CD8-positive, alpha-beta memory T cell (primary cell): ENCODE measurements at places on chromosomes 4 and X.

DNA sequence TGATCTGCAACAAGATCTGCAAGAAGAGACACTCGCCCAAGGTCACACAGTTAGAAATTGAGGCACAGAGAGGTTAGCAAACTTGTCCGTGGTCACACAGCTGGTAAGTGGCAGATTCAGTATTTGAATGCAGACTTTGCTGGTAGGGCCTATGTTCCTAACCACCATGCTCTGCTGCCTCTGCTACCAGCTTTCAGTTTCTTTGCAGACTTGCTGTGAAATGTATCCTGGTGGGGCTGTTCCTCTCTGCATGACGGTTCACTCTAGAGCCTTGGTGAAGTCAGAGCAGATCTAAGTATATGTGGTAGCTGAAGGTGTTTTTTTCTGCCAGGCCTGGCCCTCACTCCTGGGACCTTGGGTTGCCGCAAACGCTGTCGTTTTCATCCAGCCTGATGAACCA lies 87.1 kb downstream of the BEND2 start:
- H3K36me3 ChIP-seq: no peaks in the 10 kb centered on the region
- H3K27me3 ChIP-seq: no peaks in the 10 kb centered on the region
- no peaks in the 10 kb centered on the region for H3K4me1 ChIP-seq
- no peak overlapping the region for H3K4me3 ChIP-seq
- DNase-seq: no peak

DNA sequence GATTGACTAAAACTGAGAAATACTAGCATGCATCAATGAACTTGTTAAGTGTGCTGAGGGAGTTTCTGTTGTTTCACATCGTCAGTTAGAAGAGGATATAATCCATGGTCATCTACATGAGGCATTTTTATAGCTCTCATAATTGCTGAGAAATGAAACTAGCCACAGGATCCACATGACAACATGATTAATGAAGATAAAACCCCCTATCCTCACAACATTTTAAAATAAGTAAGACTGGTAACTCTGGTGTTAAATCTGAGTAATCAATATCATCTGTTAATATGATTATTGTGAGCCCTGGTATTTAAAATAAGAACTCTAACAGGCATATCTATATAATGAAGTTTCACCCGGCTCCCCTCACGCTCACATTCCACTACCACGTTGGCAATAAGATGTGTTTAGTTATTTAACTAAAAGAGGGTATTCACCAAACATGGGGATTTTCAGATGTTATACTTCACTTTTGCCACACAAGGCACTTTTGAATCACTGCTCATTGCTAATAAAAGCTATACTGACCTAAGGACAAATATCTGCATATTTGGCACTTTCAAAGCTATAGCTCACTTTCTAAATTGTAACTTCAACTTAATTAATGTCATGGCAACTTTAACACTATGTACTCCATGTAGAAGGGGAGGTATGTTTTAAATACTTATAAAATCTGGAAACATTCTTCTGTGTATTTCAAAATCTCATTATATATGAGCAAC lies 6.7 kb downstream of the UNC5C start:
- no peaks in the 10 kb centered on the region for H3K27me3 ChIP-seq
- no peak overlapping the region for H3K27ac ChIP-seq
- H3K4me1 ChIP-seq: no peaks in the 10 kb centered on the region
- H3K4me3 ChIP-seq: no peak overlapping the region
- no peak for DNase-seq
- H3K36me3 ChIP-seq: no peaks in the 10 kb centered on the region

GRCh38 chr4:60033826-60034225 lies 1166.3 kb upstream of the ADGRL3 start:
- H3K27me3 ChIP-seq: no peaks in the 10 kb centered on the region
- H3K36me3 ChIP-seq: no peaks in the 10 kb centered on the region
- no peak for DNase-seq
- H3K4me1 ChIP-seq: no peaks in the 10 kb centered on the region

- DNase-seq: no peak
- no peaks in the 10 kb centered on the region for H3K36me3 ChIP-seq
- no peaks in the 10 kb centered on the region for H3K27me3 ChIP-seq
- no peak overlapping the region for H3K27ac ChIP-seq
- no peak overlapping the region for H3K4me3 ChIP-seq
- no peaks in the 10 kb centered on the region for H3K4me1 ChIP-seq
These were observed 312.5 kb upstream of the HS3ST1 start for GRCh38 chr4:11741190-11741652.

- no peak overlapping the region for H3K27ac ChIP-seq
- H3K4me1 ChIP-seq: no peaks in the 10 kb centered on the region
- no peaks in the 10 kb centered on the region for H3K27me3 ChIP-seq
These were observed 349.1 kb downstream of the ANK2 start for GRCh38 chr4:113398441-113399143.

- H3K4me1 ChIP-seq: no peaks in the 10 kb centered on the region
- no peak overlapping the region for H3K4me3 ChIP-seq
- H3K27ac ChIP-seq: no peak overlapping the region
- DNase-seq: no peak
These were observed 4.7 kb upstream of the IL1RAPL1 start for GRCh38 chrX:28582511-28582910.
